ENCODE measurements at places on chromosomes 7 and 10. TPM values are rescaled to one million over a fixed set of nuclear protein-coding genes. Genes with fewer than 3 reads are reported as not detected.

CAMK1D gene
- 20.5 TPM for total RNA-seq

ASNS gene
- total RNA-seq = 12.4 TPM

AQP1 gene
- total RNA-seq = 352 TPM

RP9 gene
- total RNA-seq = 7.5 TPM

KAZALD1 gene
- total RNA-seq = 8.4 TPM

C10orf67 gene
- 0.44 TPM for total RNA-seq

ATE1 gene
- 24.5 TPM for total RNA-seq

PRSS58 gene
- total RNA-seq = not detected

IGF2BP3 gene
- 0.21 TPM for total RNA-seq

SPDYE11 gene
- not detected for total RNA-seq

GRCh38 chr10:101215397-101216206, 13.7 kb downstream of the LBX1 start:
- DNase-seq = no peak

DNA sequence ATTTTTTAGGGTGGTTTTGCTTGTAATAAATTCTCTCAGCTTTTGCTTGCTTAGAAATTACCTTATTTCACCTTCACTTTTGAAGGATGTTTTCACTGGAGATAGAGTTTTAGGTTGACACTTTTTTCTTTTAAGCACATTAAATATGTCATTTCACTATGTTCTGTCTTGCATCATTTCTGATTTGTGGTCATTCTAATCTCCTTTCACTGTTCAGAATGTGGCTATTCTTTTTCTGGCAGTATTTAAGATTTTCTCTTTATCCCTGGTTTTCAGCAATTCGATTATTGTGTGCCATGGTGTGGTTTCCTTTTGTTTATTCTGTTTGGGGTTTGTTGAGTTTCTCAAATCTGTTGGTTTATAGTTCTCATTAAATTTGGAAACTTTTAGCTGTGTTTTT, 1065.6 kb downstream of the KCNMA1 start:
- DNase-seq = no peak

- DNase-seq = no peak
These were observed 75.7 kb downstream of the VWDE start for GRCh38 chr7:12327922-12328321.

GRCh38 chr10:52308251-52309031, 5.6 kb upstream of the DKK1 start:
- no peak for DNase-seq

DNA sequence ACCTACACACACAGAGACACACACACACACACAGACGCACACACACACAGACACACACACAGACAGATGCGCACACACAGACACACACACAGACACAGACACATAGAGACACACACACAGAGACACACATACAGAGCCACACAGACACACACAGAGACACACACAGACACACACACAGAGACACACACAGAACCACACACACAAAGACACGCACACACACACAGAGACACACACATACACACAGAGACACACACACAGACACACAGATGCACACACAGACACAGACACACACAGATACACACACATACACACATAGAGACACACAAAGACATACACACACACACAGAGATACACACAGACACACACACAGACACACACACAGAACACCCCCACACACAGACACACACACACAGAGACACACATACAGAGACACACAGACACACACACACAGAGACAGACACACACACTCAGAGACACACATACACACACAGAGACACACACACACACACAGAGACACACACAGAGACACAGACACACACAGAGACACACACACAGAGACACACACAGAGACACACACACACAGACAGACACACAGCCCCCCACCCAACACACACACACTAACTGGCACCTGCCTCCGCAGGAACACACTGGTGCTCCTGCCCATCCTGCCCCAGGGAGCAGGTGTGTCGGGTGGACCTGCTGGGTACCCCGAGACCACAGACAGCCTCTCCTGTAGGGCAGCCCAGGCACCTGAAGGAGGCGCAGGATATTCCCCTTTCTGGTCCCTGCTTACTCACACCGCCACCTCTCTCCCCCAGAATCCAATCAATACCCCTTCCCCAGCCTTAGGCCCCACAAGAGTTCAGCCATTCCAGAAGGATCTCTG, 5.4 kb upstream of the FZD9 start:
- DNase-seq = no peak

DNA sequence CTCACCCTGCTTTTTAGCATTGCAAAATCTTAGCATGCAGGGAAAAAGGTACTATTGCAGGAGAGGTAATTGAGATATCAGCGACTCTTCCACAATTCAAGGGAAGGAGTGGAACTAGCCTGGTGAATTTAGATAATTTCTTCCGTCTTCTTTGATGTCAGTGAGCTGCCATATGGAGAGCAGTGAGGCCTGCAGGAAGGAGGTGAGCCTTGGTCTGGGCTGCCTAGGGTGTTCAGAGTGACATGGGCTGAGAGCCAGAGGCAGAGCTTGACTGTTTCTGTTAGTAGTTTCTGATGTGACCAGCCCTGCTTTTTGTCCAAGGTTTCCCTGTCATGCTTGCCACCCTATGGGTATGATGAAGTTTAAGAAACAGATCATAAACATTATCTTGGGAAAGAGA, 28.6 kb downstream of the KAT6B start:
- no peak for DNase-seq

DNA sequence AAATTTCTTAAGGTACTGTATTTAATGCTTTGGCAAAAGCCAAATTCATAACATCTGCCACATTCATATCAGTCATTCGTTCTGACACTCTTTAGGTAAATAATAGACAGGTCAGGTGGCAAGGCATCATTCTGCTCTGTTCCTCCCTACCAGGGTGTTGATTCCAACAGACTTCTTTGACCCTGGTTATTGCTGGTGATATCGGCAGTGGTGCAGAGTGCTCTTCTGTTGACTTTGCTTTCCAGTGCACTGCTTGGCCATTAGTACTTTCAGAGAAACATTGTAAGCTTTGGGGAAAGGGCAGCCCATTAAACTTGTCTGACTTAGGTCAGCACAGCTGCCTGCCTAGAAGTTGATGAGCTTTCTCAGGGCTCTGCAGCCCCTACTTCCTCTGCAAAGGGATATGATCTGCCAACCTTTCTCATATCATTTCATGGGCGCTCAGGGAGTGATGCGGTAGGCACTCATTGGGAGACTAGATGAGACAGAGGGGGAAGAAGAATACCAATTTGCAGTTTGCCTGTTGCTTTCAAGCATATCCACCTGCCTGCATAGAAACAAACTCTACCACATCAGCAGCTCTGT, 139.3 kb downstream of the LRRC4 start:
- no peak for DNase-seq

DNA sequence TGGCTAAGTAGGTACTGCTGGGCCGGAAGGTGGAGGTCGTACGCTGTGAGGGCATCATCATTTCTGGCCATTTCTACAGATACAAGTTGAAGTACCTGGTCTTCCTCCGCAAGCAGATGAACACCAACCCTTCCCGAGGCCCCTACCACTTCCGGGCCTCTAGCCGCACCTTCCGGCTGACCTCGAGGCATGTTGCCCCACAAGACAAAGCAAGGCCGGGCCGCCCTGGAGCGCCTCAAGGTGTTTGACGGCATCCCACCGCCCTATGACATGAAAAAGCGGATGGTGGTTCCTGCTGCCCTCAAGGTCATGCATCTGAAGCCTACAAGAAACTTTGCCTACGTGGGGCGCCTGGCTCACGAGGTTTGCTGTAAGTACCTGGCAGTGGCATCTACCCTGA, 56.8 kb downstream of the ATXN7L1 start:
- no peak for DNase-seq

GRCh38 chr7:42020061-42020460, 216.9 kb downstream of the GLI3 start:
- no peak for DNase-seq

- DNase-seq = no peak
These were observed 5.0 kb downstream of the SPRN start for GRCh38 chr10:133419211-133419950.

GRCh38 chr7:79149831-79150230, 303.6 kb downstream of the MAGI2 start:
- DNase-seq = no peak

- DNase-seq = no peak
These were observed 32.7 kb upstream of the LOXL4 start for GRCh38 chr10:98300526-98301229.

DNA sequence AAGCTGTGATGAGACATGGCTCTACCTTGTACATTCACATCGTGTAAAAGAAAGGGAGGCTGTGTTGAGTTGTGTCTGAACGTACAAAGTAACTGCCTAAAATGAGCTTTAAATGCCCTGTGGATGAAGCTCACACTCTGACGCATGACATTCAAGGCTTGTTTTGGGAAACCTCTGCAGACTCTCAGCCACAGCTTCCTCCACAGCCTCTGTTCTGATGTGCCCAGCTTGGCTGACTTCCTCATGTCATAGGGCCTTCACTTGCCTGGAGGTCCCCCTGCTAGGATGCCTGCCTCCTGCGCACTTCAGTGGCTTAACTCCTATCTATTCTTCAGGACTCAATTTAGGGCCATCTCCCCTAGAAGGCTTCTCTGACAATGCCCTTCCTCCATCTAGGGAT, 230.0 kb upstream of the HABP2 start:
- DNase-seq = no peak

DNA sequence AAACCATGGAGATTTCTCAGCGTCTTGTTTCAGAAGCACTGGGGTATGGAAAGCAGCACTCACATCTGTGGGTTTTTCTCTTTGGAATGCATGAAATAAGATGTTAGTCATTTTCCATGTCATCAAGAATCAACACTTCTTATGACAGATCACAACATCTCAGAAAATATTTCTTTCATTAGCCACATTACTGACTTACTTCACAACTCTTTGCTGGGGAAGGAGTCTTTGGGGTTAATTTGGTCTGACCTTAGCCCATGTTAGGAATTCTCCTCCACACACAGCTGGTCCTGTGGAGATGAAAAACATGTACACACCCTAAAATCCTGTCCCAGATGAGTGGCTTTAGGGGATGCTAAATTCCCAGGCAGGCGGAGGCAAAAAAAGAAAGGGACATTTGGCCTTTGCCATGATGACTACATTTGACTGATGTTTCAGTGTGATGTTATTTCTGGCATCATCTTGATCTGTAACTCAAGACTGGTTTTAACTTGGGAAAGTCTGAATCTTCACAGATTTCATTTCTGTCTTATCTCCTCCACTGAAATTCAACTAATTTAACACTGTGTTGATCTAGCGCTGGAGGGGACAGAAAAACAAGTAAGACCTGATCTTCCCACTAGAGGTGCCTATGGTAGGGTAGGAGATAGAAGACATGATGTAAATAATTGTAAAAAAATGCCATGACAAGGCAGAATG, 363.2 kb downstream of the PRPF18 start:
- no peak for DNase-seq

DNA sequence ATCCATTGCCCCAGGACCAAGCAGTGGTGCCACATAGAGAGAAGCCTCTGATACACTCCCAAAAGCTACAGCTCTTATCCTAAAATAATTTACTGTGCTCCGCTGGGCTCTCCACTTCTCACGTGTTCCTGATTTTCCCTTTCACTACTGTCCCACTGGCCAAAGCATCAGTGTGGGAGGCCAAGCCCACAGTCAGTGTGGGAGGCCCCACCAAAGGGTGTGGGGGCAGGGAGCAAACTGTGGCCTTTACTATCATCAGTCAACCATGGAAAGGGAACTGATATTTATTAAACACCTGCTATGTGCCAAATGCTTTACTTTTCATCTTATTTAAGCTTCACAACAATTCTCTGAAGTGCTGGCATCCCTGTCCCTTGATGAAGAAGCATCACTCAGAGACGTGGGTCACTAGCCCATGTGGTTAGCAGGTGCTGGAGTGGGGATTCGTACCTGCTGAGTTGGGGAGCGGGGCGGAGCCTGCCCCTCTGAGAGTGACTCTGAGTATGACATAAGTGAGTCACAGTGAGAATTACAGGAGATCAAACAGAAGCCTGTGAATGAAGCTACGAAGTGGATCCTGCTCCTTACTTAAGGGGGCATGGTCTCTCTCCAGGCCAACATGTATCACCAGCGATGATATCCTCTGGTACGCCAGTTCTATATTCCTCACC, 50.4 kb downstream of the PYROXD2 start:
- no peak for DNase-seq

DNA sequence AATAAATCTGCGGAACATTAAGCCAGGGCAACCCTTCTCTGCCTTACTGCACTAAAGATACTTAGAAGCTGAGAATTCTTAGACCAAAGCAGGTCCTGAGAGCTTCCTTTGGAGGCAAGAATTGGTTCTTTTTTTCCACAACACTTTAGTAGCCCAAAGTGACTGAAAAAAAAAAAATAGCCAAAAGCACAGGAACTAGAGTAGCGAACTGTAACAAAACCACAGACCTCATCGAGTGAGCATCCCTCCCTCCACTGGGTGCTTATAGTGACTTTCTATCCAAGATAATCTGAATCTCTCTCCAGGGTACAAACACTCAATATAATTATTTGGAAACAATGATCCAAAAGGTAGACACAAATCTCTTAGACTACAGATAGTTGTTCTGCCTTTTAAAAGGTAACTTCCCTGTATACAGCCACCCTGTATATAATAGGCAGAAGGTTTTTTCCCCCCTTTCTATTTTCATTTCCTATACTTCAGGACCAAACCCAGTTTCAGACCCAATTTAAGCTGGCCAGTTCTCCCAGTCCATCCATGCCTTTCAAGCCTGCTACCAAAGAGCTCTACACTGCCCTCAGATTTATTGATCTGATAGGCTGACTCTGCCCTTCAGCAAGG, 31.6 kb upstream of the KCNIP2 start:
- no peak for DNase-seq

DNA sequence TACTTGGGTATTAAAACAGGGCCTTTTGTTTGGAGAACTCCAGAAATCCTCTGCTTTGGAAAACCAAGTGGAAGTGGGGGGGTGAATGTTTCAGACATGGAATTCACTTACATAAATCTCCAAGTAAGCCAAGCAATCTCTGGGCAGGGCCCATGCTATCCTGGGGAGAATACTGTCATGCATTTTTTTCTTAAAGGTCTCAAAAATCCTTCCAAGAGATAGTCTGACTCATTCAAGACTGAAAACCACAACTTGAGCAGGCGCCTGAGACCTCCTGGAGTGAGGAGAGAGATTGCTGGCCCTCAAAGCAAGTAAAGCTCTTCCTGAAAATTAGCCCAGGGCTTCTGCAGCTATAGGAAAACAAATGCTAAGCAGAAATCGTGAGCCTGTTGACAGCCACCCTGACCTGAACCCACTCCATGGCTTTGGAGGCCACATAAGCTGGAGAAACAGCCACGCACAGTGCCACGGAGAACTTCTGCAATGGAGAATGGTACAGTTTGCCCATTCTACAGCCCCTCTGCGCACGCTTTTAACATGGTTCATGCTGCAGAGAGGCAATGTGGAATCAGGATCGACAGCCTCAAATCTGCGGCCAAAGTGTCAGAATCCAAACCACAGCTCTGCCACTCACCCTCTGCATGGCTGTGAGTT, 203.1 kb upstream of the AUTS2 start:
- no peak for DNase-seq

DNA sequence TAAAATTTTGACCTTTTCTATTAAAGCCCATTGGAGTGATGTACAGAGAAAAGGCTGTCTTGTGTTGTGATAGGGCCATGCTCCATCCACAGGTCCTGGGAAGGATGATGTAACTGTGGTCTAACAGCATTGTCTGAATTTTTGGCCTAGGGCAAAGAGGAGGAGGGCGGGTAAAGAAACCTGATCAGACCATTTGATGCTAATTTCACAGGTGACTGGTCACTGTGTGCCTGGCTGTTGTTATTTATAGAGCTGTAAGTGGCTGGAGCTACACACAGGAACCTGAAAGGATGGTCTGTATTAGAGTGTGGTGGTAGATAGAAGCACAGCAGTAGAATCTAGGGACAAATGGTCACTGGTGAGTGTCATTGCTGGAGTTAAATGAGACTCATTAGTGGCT, 182.1 kb downstream of the AUTS2 start:
- no peak for DNase-seq

Data from tibial nerve (tissue), 4 donors.